Natural killer cell (primary cell): ENCODE measurements at places on chromosomes 5 and 9. TPM values are rescaled to one million over a fixed set of nuclear protein-coding genes. Genes with fewer than 3 reads are reported as not detected.

Gene CD274
- 6.0 TPM for total RNA-seq

DNA sequence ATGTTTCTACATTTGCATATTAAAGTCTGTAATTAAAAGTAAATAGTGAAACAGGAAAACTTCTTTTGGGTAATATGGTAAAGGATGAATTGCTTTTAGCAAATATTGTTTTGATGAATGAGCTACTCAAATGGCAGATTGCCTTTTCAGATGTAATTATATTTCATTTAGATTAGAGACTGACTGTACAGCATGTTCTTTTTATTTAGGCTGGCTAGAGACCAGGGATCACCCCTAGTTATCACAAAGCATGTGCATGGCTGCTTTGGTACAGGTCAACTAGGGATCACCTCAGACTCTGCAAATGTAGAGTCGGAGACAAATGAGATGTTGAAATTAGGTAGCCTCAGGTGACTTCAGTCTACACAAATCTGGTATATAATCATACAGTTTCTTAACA lies 214.9 kb upstream of the SEMA6A start:
- no peaks in the 10 kb centered on the region for H3K27me3 ChIP-seq
- no peak overlapping the region for H3K27ac ChIP-seq
- H3K4me3 ChIP-seq = no peak overlapping the region
- no peaks in the 10 kb centered on the region for H3K4me1 ChIP-seq
- DNase-seq = no peak
- H3K36me3 ChIP-seq = no peaks in the 10 kb centered on the region

Gene SLC46A2
- 0.64 TPM for total RNA-seq

DNA sequence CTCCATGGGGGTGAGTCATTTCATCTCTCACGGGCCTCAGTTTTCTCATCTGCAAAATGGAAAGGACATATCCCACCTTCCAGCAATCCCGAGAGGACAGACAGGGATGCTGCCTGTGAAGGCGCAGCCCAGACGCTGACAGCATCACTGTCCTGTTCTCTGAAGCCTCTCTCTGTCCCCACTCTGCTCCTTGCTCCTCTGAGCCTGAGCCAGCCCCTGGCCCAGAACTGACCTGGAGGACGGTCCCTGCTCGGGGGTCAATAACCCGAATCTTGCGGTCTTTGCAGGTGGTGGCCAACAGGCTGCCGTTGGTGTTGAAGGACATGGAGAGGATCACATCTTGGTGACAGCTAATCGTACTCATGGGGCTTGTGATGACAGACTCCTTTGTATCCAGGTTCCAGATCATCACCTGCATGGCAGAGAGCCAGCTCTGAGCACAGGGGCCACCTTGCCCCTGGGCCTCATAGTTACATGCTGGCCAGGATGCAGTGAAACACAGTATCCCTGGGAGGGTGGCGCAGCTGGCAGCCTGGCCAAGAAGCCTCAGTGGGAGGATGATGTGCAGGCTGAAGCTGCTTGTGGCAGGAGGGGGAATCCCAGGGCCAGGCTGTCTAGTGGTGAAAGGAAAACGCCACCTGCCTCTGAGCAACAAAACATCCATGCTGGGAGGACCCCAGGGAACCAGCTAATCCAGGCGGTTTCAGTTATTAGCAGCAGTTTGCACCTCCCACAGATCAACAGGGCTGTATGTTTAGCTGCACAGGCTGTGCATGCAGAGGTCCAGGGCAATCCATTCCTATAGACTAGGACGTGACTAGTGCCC lies 14.0 kb upstream of the TRIM14 start:
- no peak overlapping the region for H3K27ac ChIP-seq
- no peak overlapping the region for H3K4me3 ChIP-seq
- DNase-seq = no peak
- H3K27me3 ChIP-seq = no peaks in the 10 kb centered on the region

Gene SLC45A2
- not detected for total RNA-seq

Gene SYNPO
- total RNA-seq = 0.16 TPM

Gene ACSL6
- 2.1 TPM for total RNA-seq

DNA sequence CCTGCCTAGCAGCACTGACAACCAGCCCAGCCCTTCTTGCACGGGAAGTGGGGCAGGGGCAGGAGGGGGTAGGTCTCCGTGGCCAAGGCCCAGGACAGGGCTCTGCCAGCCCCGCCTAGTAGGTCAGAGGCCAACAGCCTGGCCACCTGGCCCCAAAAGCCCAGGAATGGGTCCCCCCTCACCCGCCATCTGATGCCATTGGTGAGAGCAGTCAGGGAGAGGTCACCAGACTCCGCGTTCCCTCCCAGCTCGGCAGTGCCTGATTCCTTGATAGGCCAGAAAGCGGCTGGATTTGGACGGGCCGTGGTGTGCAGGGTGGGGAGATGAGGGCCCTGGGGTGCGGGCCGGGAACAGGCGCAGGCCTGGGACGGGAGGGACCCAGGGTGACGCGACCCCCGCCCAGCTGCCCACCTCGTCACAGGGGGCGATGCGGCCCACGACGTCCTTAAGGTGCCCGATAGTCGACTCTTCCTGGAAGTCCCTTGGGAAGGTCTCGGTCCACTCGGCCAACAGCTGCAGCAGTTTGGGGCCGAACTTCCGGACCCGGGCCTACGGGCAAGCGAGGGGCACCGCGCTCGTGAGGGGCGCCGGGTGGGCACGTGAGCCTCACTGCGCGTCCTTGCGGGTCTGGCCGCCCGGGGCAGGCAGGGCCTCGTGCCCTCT lies 64.5 kb upstream of the RNF130 start:
- H3K4me1 ChIP-seq = peaks cover 14% of the 10 kb centered on the region
- no peaks in the 10 kb centered on the region for H3K27me3 ChIP-seq
- no peak overlapping the region for H3K4me3 ChIP-seq

DNA sequence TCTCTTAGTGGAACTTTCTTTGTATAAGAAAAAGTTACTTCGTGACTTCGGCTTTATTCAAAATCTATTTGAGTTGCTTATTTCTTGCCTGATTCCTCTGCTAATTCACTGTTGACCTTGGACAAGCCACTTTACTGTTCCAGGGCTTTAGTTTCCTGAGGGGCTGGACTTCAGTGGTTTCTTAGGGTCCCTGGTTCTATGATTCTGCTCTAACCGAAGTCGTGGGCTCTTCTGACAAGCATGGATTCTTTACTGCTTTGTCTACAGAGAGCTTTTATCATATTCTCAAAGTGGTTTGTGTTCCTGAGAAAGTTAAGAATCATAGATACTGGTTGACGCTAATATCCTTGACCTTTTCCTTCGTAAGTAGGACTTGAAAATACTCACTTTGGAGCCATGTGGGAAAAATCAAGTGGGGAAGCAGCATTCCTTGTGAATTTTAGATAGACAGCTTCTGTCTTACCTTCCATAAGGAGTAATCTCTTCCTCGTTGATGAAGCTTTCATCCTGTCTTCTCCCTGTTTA lies 21.1 kb downstream of the EXOSC2 start:
- H3K27ac ChIP-seq = no peak overlapping the region
- H3K36me3 ChIP-seq = no peaks in the 10 kb centered on the region
- no peak for DNase-seq
- peaks cover 19% of the 10 kb centered on the region for H3K4me1 ChIP-seq
- H3K27me3 ChIP-seq = no peaks in the 10 kb centered on the region
- no peak overlapping the region for H3K4me3 ChIP-seq

- H3K27ac ChIP-seq = no peak overlapping the region
- H3K4me1 ChIP-seq = no peaks in the 10 kb centered on the region
- no peak overlapping the region for H3K4me3 ChIP-seq
- no peaks in the 10 kb centered on the region for H3K36me3 ChIP-seq
- no peak for DNase-seq
- H3K27me3 ChIP-seq = no peaks in the 10 kb centered on the region
These were observed 661.8 kb downstream of the SEMA5A start for GRCh38 chr5:8884029-8884428.

Gene PDE6A
- not detected for total RNA-seq

Gene FAM221B
- total RNA-seq = not detected

GRCh38 chr5:92941806-92942205 lies 639.2 kb downstream of the NR2F1-AS1 start:
- no peak for DNase-seq
- no peaks in the 10 kb centered on the region for H3K4me1 ChIP-seq
- H3K27me3 ChIP-seq = no peaks in the 10 kb centered on the region
- H3K27ac ChIP-seq = no peak overlapping the region
- H3K36me3 ChIP-seq = no peaks in the 10 kb centered on the region

GRCh38 chr9:17025281-17025680 lies 109.6 kb upstream of the CNTLN start:
- no peak for DNase-seq
- H3K27ac ChIP-seq = no peak overlapping the region
- no peaks in the 10 kb centered on the region for H3K36me3 ChIP-seq
- no peaks in the 10 kb centered on the region for H3K27me3 ChIP-seq
- no peaks in the 10 kb centered on the region for H3K4me1 ChIP-seq

GRCh38 chr5:175878544-175879438 lies 7.4 kb downstream of the CPLX2 start:
- no peak overlapping the region for H3K27ac ChIP-seq
- H3K4me1 ChIP-seq = no peaks in the 10 kb centered on the region
- no peak overlapping the region for H3K4me3 ChIP-seq
- no peak for DNase-seq
- peaks cover 9% of the 10 kb centered on the region for H3K27me3 ChIP-seq

DNA sequence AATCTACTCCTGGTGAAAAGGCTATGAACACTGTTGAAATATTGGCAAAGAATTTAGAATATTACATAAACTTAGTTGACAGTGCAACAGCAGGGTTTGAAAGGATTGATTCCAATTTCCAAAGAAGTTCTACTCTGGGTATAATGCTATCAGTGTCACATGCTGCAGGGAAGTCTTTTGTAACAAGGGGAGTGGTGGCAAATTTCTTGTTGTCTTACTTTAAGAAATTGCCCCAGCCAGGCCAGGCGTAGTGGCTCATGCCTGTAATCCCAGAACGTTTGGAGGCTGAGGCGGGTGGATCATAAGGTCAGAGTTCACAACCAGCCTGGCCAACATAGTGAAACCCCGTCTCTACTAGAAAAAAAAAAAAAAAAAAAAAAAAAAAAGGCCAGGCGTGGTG lies 86.3 kb upstream of the OTULINL start:
- H3K4me1 ChIP-seq = peaks cover 9% of the 10 kb centered on the region
- H3K36me3 ChIP-seq = peaks cover 21% of the 10 kb centered on the region
- H3K4me3 ChIP-seq = no peak overlapping the region
- no peaks in the 10 kb centered on the region for H3K27me3 ChIP-seq

DNA sequence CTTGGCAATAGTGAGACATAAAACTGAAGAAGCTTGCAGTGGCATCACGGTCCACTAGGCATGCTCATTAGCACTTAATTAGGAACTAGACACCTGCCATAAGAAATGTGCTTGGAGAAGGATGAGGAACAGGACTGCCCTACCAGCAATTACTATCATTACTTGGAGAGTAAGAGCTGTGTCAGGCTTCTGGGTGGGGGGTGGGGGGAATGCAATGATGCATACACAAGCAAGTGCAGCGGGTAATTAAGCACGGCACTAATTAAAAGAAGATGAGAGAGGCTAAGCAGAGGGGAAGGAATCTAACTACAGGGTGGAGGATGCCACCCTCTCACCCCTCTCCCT lies 53.1 kb downstream of the TLE1 start:
- peaks cover 15% of the 10 kb centered on the region for H3K36me3 ChIP-seq
- peaks cover 17% of the 10 kb centered on the region for H3K4me1 ChIP-seq
- no peaks in the 10 kb centered on the region for H3K27me3 ChIP-seq
- H3K4me3 ChIP-seq = no peak overlapping the region
